ENCODE measurements at places on chromosomes 3 and 15. TPM values are rescaled to one million over a fixed set of nuclear protein-coding genes. Genes with fewer than 3 reads are reported as not detected.

DNA sequence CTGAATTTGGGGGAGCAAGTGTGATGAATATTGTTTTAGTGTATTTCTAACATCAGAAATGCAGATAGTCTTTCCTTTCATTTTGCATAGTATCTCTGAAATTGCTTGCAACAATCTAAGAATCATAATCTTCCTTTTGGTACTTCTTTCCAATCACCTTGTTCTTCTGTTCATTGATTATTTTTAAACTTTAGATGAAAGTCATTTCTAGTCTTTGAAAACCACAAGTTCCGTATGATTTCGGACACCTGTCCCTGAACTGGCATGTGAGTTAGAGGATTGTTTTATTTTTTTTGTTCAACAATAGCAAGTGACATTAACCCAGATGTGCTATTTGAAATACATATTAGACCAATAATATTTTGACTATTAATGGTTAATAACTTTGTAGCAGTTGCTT lies 329.7 kb downstream of the UNC13C start:
- DNase-seq: no peak

Gene EPB42
- 1.2 TPM for total RNA-seq

GRCh38 chr15:70519616-70520015 lies 243.7 kb downstream of the UACA start:
- DNase-seq: no peak

DNA sequence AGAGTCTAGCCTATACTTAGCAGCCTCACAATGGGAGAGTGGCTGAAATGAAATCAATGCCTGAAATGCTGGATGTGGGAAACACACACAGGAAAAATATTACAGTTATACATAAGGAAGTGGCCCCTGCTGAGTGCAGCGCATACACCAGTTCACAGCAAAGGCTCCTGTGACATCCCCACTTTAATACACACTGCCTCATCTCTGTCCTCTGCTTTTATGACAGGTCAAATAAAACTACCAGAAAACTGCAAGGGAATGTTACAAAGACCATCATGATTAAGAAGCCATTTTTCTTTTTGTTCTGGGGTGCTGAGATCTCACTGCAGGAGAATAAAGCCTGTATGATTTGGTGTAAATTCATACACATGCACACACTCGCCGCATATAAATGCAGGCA lies 214.3 kb downstream of the ARRDC4 start:
- DNase-seq: no peak

DNA sequence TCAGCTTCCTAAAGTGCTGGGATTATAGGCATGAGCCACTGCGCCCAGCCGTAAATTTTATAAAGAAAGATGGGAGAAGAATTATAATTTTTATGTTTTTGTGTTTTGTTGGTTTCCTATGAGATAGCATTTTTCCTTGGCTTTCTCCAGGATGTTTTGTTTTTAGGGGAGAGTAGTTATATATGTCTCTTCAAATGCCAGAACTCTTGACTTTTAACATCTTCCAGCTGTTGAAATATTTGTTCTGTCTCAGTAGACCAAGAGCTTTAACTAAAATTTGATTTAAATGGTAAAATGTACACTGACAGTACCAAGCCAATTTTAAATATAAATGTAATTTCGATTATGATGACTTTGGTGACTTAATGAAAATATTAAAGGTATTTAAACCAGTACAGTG lies 96.8 kb downstream of the DHX36 start:
- no peak for DNase-seq

DNA sequence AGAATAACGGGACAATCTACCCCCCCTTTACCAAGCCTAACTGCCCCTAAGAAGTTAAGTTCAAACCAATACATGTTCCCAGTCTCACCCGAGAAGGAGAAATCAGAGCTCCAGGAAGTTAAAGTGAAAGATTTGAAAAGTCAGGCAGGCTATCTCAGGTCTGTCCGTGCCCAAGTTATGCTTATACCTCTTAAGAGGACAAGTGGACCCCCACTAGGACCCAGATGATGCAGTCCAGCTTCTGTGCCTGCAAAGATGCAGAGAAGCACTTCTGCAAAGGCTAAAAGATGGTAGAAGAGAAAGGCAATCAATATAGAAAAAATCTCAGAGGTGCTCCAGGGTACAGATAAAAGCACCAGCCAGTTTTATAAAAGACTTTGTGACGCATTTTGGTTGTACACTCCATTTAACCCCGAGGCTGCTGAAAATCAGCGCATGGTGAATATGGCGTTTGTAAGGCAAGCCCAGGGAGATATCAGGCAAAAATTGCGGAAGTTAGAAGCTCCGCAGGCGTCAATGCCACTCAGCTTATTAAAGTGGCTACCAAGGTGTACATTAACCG lies 9.8 kb upstream of the SLC9C1 start:
- no peak for DNase-seq

DNA sequence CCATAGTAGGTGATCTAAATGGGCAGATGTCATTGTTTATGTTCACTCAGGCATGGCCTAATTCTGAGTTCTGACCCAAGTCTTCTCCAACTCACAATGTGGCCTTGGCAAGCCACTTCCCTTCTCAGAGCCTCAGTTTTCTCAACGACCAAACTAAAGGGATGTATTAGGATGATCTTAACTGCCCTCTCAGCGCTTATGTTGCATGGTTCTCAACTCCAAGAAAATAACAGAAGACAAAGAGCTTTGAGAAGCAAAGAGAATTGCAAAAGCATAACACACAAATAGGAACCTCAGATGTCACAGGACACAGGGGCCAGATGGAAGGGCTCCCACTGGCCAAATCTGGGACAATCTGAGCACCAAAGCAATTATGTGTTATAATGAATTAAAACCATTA lies 8.6 kb downstream of the RHCG start:
- DNase-seq: no peak

GRCh38 chr3:107690522-107691138 lies 167.9 kb downstream of the BBX start:
- DNase-seq: peak; percentile 38

DNA sequence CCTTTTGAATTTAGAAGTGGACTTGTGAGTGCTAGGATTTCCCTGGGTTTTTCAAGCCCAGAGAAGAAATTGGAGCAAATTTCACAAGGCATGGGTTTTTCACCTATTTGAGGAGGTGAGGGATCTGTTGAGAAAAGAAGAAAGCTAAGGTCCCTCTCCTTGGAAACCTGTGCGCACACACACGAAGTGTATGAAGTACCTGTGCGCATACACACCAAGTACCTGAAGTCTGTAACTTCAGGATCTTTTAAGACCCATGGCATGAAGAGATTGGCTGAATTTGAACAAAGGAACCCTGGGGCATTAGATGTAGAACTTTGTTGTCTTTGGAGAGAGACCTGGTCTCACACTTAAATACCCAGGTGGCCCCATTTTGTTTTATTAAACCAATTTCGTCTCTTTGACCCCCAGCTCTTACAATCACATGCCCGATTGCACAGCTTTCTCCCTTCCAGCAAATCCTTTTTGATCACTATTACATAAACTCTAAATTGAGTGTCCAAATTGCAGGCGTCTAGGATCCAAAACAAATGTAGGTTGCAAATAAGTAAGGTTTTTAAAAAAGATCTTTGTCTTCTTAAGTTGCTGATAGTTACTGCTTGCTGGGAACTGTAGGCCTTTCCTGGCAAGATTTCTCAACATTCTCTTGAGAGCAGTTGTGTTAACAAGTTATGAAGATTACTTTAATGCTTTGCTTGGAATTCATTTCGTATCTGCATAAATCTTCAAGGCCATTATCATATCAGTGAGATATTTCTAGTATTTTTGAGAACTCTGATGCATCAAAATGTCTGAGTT lies 64.3 kb downstream of the CMTM8 start:
- DNase-seq: no peak

- no peak for DNase-seq
Measured at GRCh38 chr15:66603301-66604179, 37.7 kb upstream of the LCTL start.

GRCh38 chr15:31977812-31978661 lies 52.3 kb upstream of the CHRNA7 start:
- DNase-seq: peak; percentile 34

GRCh38 chr3:86797946-86798345 lies 193.0 kb downstream of the VGLL3 start:
- DNase-seq: no peak

DNA sequence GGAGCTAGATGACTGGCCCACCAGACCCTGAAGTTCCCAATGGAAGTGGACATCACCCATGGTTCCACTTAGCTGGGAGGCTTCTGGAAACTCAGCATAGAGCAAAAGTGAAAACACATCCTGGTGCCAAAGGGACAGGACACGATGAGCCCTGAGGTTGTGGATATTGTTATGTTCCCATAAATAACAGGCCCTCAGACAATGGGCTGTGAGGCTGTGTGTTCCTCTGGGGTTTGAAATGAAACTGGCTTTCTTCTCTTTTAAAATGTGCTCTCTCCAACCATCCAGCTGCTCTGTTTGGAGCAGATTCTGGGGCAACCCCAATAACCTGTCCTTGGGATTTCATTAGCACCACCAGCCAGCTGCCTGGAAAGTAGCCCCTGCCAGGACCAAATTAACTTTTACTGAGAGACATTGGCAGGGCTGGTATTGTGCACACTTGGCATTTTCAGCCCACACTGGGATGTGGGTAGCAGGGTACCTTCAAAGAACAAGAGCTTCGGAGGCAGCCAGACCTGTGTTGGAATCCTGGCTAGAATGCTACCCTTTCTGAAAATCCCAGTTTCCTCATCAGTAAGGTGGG lies 97.5 kb downstream of the DNAJB8 start:
- DNase-seq: no peak

DNA sequence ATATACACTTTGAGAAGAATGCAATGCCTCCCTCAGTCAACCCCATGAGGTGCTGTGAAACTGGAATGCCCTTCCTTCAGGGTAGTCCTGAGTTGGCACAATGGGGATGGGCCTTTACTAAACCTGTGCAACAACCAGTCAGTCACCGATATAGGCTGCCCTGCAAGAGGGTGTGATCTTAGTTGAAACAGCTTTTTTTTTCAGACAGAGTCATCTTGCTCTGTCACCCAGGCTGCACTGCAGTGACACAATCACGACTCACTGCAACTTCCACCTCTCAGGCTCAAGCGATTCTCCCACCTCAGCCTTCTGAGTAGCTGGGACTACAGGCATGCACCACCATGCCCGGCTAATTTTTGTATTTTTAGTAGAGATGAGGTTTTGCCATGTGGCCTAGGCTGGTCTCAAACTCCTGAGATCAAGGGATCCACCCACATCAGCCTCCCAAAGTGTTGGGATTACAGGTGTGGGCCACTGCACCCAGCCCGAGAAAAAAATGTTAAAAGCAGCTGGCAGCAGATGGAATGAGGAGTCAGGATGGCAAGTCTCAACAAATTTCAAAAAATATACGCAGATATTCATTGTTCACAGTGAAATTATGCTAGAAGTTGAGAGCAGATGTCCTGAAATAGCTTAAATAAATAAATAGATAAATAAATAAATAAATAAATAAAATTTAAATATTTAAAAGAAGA lies 31.8 kb downstream of the MYO5A start:
- no peak for DNase-seq

GRCh38 chr3:37546876-37547275 lies 314.8 kb upstream of the CTDSPL start:
- peak; percentile 67 for DNase-seq

Measured in cerebellum (tissue), 4 donors.